GM23248 (cell line): ENCODE measurements at places on chromosomes 3 and 15. TPM values are rescaled to one million over a fixed set of nuclear protein-coding genes. Genes with fewer than 3 reads are reported as not detected.

DNA sequence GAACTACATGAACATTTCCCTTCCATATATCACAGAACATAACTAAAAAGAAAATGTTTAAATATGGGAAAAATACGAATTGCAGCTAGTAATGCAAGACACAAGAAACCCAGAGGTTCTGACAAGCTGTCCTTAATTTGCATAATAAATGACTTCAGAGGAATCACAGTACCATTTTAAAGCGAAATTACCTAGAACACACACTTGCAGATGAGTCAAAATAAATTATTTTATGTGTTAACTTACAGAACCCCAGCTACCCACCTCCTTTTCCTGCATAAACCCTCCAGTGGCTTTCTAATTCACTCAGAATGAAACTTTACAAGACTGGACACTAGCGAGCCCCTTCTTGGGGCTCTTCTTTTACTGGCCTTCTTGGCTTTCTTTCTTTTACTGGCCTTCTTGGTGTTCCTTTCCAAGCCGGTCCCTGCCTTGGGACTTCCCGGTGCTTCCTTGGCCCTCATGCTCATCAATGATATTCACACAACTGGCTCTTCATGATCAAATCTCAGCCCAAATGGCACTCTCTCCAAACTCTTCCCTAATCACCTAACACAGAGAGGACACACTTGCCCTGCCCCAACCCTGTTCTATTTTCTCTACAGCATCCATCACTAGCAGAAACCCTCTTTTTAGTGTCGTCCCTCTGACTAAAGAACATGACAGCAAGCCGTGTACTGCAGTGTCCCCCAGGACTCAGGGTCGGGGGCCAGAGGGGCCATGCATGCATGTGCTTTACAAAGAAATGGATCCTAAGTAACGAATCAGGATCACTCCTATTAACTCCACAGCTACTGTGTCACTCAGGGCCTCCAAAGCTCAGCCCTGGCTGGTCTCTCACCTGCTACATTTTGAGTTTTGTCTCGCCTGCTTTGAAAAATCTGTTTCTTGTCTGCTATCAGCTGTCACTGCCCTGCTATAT, 4.8 kb downstream of the CHSY1 start:
- no peaks in the 10 kb centered on the region for H3K27me3 ChIP-seq
- no peak for DNase-seq
- H3K4me3 ChIP-seq, result no peak overlapping the region
- no peaks in the 10 kb centered on the region for H3K36me3 ChIP-seq
- H3K4me1 ChIP-seq, result peaks cover 24% of the 10 kb centered on the region

CCRL2 gene
- total RNA-seq, result not detected in 2 replicates

GRCh38 chr3:112948346-112948838, 26.5 kb downstream of the CD200R1 start:
- H3K27me3 ChIP-seq, result no peaks in the 10 kb centered on the region
- no peak for DNase-seq
- no peak overlapping the region for H3K27ac ChIP-seq
- no peaks in the 10 kb centered on the region for H3K4me1 ChIP-seq
- H3K36me3 ChIP-seq, result no peaks in the 10 kb centered on the region

GOLGA8T gene
- total RNA-seq, result not detected in 2 replicates

SLC12A8 gene
- total RNA-seq, result 7.8 and 12.0 TPM in 2 replicates

GRCh38 chr3:118754406-118755252, 280.0 kb downstream of the IGSF11 start:
- H3K4me1 ChIP-seq, result no peaks in the 10 kb centered on the region
- no peak for DNase-seq
- H3K27ac ChIP-seq, result no peak overlapping the region
- no peaks in the 10 kb centered on the region for H3K36me3 ChIP-seq
- H3K4me3 ChIP-seq, result no peak overlapping the region
- no peaks in the 10 kb centered on the region for H3K27me3 ChIP-seq

IGSF10 gene
- not detected in 2 replicates for total RNA-seq

LRRIQ4 gene
- total RNA-seq, result not detected in 2 replicates

GRCh38 chr3:195403841-195404408, 38.9 kb downstream of the ACAP2 start:
- no peak for DNase-seq
- H3K4me1 ChIP-seq, result peaks cover 4% of the 10 kb centered on the region; the same call in 1 of the 2 replicates
- no peaks in the 10 kb centered on the region for H3K27me3 ChIP-seq
- H3K27ac ChIP-seq, result no peak overlapping the region
- H3K4me3 ChIP-seq, result no peak overlapping the region

COL7A1 gene
- total RNA-seq, result 27.9 and 33.6 TPM in 2 replicates

CD80 gene
- total RNA-seq, result not detected in 2 replicates

GTPBP8 gene
- total RNA-seq, result 20.1 and 34.3 TPM in 2 replicates

GRCh38 chr15:43769584-43770228, 7.1 kb downstream of the ELL3 start:
- DNase-seq, result peak; percentile 81
- no peaks in the 10 kb centered on the region for H3K4me1 ChIP-seq
- no peak overlapping the region for H3K4me3 ChIP-seq
- H3K27me3 ChIP-seq, result no peaks in the 10 kb centered on the region
- H3K36me3 ChIP-seq, result peaks cover 74% of the 10 kb centered on the region
- no peak overlapping the region for H3K27ac ChIP-seq

CACNA1D gene
- total RNA-seq, result not detected in 2 replicates

GRCh38 chr3:102353805-102354204, 81.0 kb upstream of the ZPLD1 start:
- H3K27me3 ChIP-seq, result no peaks in the 10 kb centered on the region
- no peak overlapping the region for H3K27ac ChIP-seq
- H3K4me3 ChIP-seq, result no peak overlapping the region
- no peak for DNase-seq
- H3K4me1 ChIP-seq, result no peaks in the 10 kb centered on the region

GRCh38 chr3:73621388-73621787, 3.4 kb downstream of the PDZRN3 start:
- peaks cover 35% of the 10 kb centered on the region for H3K4me1 ChIP-seq
- H3K27me3 ChIP-seq, result no peaks in the 10 kb centered on the region
- DNase-seq, result peak; percentile 40
- no peaks in the 10 kb centered on the region for H3K36me3 ChIP-seq
- peak overlapping the region; percentile 94 for H3K4me3 ChIP-seq

DNA sequence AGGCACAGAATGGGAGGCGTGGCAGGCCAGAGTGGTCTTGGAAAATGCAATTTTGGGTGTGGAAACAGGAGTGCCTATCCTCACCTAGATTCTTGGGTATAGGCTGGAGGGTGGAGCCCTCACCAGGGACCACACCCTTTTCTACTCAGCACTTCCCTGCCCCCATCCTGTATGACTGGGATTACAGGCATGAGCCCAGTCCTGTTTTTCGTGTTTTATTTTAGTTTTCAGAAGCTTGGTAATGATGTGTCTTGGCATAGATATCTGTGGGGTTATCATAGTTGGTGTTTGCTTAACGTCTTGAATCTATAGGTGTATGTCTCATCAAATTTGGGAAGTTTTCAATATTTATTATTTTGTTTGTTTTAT, 248.7 kb upstream of the CBLB start:
- H3K27me3 ChIP-seq, result no peaks in the 10 kb centered on the region
- DNase-seq, result no peak
- H3K4me3 ChIP-seq, result no peak overlapping the region
- H3K27ac ChIP-seq, result no peak overlapping the region
- H3K36me3 ChIP-seq, result no peaks in the 10 kb centered on the region
- H3K4me1 ChIP-seq, result peaks cover 35% of the 10 kb centered on the region

- no peak for DNase-seq
- no peaks in the 10 kb centered on the region for H3K27me3 ChIP-seq
- no peaks in the 10 kb centered on the region for H3K4me1 ChIP-seq
- no peaks in the 10 kb centered on the region for H3K36me3 ChIP-seq
Observed at GRCh38 chr3:180888992-180889560, 23.4 kb upstream of the FXR1 start.

ZPLD1 gene
- total RNA-seq, result 0.22 TPM in 1 of 2 replicates, not detected in the other

SST gene
- total RNA-seq, result 1.6 TPM in 1 of 2 replicates, not detected in the other

DNA sequence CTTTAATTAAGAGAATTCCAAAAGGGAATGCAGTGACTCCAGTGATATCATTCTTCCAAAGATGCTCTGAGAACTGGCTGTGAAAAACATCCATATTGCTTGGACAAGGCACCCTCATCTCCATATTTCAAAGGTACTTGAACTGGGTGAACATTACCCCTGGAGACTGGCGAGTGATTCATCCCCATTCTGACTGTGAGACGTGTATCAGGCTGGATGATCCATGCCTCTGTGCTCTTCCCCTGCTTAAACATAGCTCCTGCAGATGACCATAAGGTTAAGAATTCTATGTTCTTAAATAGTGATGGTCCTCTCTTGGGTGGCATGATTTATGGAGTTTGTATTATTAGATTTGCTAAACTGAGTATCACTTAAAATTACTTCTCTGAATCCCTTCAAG, 137.8 kb downstream of the GABRB3 start:
- DNase-seq, result no peak
- no peak overlapping the region for H3K27ac ChIP-seq
- no peaks in the 10 kb centered on the region for H3K36me3 ChIP-seq
- H3K4me3 ChIP-seq, result no peak overlapping the region
- H3K4me1 ChIP-seq, result no peaks in the 10 kb centered on the region
- no peaks in the 10 kb centered on the region for H3K27me3 ChIP-seq

TFG gene
- 152 and 157 TPM in 2 replicates for total RNA-seq

GRCh38 chr3:193771653-193772421, 178.8 kb downstream of the OPA1 start:
- peaks cover 45% of the 10 kb centered on the region for H3K27me3 ChIP-seq
- no peak overlapping the region for H3K4me3 ChIP-seq
- DNase-seq, result no peak
- no peaks in the 10 kb centered on the region for H3K36me3 ChIP-seq

- DNase-seq, result no peak
- no peak overlapping the region for H3K4me3 ChIP-seq
- no peaks in the 10 kb centered on the region for H3K36me3 ChIP-seq
Observed at GRCh38 chr15:93296759-93297500, 207.9 kb upstream of the RGMA start.

- no peaks in the 10 kb centered on the region for H3K27me3 ChIP-seq
- H3K36me3 ChIP-seq, result no peaks in the 10 kb centered on the region
- no peak for DNase-seq
- no peak overlapping the region for H3K27ac ChIP-seq
- no peak overlapping the region for H3K4me3 ChIP-seq
- H3K4me1 ChIP-seq, result no peaks in the 10 kb centered on the region
Observed at GRCh38 chr15:23397779-23398178, 43.2 kb downstream of the GOLGA8S start.

DNA sequence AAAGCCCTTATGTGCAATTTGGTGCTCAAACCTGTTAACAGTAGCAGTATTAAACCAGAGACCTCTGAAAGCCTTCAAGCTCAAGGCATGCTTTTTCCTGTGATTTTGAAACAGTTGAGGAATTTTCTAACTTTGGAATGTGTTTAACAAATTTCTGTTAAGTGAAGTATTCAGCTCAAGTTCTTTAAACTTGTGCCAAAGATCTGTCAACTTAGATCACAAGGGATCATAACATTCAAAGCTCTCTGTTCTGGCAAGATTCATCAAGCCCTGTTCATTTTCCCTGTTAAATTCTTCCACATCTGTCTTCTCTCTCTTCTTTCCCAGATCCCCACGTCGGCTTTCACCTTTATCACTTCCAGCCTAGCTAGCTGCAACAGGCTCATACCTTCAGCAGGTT, 28.8 kb upstream of the RYK start:
- DNase-seq, result no peak
- no peak overlapping the region for H3K4me3 ChIP-seq
- no peaks in the 10 kb centered on the region for H3K27me3 ChIP-seq
- no peaks in the 10 kb centered on the region for H3K36me3 ChIP-seq
- no peaks in the 10 kb centered on the region for H3K4me1 ChIP-seq

DNA sequence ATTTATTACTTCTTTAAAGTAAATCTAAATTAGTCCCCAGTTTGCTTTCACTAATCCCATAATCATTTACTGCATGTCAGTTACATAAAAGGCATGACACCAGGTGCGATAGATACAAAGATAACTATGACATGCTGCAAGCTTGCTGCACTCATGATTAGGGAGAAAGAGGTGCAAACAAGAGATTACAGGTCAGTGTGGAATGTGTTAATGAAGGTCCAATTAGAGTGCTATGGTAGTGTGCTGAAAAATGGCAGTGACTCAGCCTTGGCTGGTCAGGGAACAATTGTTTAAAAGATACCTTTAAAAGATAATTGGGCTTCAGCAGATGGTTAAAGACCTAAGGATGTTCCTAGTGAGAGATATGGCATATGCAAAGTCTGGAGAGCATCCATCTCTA, 352.6 kb upstream of the TGFBR2 start:
- no peaks in the 10 kb centered on the region for H3K27me3 ChIP-seq
- H3K4me3 ChIP-seq, result no peak overlapping the region
- DNase-seq, result no peak
- H3K36me3 ChIP-seq, result no peaks in the 10 kb centered on the region
- H3K27ac ChIP-seq, result no peak overlapping the region
- H3K4me1 ChIP-seq, result peaks cover 8% of the 10 kb centered on the region

DNA sequence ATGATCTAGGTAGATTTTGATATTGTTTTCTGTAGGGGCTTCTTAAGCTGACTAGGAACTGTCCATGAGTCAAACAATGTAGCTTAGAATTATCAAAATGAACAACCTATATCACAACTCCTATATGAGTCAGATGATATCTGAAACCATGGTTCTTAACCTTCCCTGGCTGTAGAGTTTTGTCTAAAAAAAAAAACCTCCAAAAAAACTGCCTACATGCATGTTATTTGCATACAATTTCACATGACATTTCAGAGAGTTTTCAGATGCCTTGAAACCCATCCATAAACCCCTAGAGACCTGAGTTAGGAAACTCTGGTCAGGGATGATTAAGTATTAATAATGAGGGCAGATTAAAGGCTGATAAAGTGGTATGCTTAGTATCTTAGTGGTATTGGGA, 157.0 kb downstream of the CHST2 start:
- no peak for DNase-seq
- no peak overlapping the region for H3K4me3 ChIP-seq
- H3K36me3 ChIP-seq, result no peaks in the 10 kb centered on the region
- H3K4me1 ChIP-seq, result no peaks in the 10 kb centered on the region

GRCh38 chr15:66130496-66131034, 123.0 kb downstream of the MEGF11 start:
- no peak overlapping the region for H3K27ac ChIP-seq
- no peak for DNase-seq
- no peaks in the 10 kb centered on the region for H3K36me3 ChIP-seq
- no peak overlapping the region for H3K4me3 ChIP-seq
- H3K27me3 ChIP-seq, result peaks cover 70% of the 10 kb centered on the region

GRCh38 chr3:7205962-7206361, 345.0 kb downstream of the GRM7 start:
- no peak overlapping the region for H3K27ac ChIP-seq
- no peaks in the 10 kb centered on the region for H3K36me3 ChIP-seq
- H3K27me3 ChIP-seq, result no peaks in the 10 kb centered on the region
- no peak for DNase-seq
- no peaks in the 10 kb centered on the region for H3K4me1 ChIP-seq
- H3K4me3 ChIP-seq, result no peak overlapping the region

LRTM1 gene
- not detected in 2 replicates for total RNA-seq

GRCh38 chr15:40323953-40324937, 753 bp downstream of the INAFM2 start:
- no peaks in the 10 kb centered on the region for H3K27me3 ChIP-seq
- peak overlapping the region; percentile 76 for H3K4me3 ChIP-seq
- DNase-seq, result peak; percentile 56
